ENCODE measurements at places on chromosomes 16 and 17.

- no peak for DNase-seq
Measured at GRCh38 chr17:17628388-17629008, 37.0 kb upstream of the PEMT start.

GRCh38 chr16:30131869-30132475 lies 9.0 kb upstream of the MAPK3 start:
- DNase-seq, result no peak

- DNase-seq, result peak; percentile 75
Measured at GRCh38 chr17:67475161-67475937, 98.3 kb downstream of the PITPNC1 start.

DNA sequence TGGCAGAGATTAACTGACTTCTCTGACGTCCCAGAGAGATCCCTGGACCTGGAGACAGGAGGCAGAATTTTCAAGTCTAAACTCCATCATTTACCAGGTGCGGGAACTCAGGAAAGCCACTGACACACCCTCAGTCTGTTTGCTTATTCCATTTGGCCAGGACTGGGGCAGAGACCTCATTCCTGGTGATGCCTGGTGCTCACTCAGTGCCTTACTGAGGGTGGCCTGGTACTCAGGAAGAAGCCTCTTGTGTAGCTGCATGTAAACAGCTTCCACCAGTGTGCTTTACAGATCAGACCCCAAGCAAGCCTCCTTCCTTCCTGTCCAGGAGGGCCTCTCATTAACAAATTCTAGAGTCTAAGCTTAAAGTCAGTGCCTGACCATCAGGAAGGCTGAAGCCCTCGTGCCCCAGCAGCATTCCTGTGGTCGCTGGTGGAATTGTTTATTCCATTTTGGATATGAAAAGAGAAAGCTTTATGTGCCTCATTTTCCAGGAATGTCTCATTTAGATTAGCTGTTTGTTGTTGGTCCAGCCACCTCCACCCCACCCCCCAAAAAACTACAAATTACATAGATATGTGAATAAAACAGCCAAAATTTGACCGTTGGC lies 236.1 kb upstream of the CDH5 start:
- DNase-seq, result no peak

DNA sequence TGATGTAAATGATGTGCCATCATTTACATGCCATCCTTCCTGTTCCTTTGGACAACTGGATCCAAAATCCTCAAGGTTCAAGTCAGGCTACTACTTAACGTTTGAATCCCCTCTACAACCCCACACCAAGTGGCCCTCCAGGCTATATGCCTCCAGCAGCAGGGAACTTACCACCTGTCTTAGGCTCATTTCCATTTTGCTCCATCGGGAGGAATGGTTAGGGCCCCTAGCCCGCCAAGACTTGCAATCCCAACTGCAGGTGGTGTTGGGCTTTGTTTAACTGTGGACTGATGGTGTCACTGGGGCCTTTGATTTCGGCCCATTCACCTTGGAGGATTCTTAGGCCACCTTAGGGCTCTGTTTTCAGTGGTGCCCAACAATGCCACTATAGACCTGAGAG lies 9.7 kb downstream of the HNF1B start:
- no peak for DNase-seq

GRCh38 chr17:37037590-37038155 lies 88.9 kb downstream of the AATF start:
- no peak for DNase-seq

DNA sequence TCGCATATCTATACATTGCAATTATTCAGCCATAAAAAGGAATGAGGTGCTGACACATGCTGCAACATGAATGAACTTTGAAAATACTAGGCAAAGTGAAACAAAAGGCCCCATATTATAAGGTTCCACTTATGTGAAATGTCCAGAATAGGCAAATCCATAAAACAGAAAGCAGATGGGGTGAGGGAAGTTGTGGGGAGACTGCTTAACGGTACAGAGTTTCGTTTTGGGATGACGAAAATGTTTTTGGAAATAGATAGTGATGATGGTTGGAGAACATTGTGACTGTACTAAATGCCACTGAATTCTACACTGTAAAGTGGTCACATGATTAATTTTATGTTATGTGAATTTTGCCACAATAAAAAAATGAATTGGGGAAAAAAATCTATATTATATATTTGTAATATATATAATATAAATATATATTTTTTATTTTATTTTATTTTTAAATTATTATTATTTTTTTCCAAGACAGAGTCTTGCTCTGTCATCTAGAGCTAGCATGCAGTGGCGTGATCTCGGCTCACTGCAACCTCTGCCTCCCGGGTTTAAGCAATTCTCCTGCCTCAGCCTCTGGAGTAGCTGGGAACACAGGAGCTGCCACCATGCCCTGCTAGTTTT lies 4.2 kb upstream of the GNA13 start:
- no peak for DNase-seq

DNA sequence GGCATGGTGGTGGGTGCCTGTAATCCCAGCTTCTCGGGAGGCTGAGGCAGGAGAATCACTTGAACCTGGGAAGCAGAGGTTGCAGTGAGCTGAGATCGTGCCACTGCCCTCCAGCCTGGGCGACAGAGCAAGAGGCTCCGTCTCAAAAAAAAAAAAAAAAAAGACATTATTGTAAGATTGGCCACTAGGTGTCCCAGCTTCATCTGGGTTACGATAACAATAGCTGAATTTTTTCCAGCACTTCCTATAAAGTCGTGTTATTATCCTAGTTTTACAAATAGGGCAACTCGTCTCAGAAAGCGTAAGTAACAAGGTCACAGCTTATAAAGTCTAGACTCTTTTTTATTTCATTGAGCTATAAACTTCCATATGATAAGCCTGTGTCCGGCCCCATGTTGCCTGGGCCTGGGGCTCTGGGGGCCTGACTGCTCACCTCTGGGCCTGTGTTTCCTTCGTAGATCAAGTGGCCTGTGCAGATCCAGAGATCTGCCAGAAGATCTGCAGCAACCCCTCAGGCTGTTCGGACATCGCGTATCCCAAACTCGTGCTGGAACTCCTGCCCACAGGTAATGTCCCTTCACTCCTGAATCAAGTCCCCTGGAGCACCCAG lies 60.5 kb downstream of the SLC5A11 start:
- DNase-seq, result no peak

DNA sequence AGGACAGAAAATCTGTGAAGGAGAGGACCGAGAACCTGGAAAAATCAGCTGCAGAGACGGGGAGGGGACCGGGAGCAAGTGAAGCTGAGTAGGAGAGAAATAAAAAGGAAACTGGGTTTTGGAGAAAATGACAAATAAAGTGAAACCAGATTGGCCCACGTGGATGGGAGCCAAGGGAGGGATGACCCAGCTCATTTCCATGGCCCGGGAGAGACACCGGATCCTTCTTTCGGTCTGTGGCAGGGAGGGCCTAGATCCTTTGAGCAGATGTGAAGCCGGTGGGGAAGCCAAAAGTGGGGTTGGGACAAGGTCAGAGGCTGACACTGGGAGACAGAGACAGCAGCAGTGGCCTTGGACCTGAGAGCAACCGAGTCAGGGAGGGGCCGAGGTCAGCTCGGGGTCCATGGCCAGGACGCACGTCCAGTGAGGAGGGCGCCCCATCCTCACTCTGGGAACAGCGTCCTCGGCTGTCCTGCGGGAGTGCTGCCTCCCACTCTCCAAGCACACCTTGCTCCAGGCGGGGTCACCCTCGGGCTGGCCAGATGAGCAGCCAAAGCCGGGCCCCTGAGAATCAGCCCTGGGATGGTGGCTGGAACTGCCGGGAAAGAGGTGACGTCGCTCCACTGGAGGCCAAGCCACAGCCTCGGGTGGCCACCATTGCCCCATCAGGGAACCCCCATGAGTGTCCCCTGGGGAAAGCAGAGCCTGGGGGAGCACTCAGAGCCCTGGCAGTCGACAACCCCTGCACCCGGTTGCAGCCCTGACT lies 50.8 kb upstream of the CDR2 start:
- no peak for DNase-seq

DNA sequence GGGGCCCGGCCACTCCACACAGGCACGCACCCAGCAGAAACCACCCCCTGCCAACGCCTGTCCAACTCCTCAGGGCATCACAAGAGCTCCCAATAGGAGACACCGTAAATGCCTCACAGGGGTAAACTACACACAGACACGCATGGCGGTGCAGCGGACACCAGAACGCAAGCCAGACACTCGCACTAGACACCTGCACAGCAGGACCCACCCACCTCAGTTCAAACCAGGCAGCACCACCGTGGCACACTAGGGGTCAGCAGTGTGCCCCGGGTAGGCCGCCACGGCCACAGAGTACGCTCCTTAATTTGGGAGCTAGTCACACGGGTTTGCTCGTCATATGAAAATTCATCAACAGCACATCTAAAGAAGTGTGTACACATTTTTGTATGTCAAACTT lies 3.4 kb downstream of the SLC38A10 start:
- DNase-seq, result peak; percentile 54

DNA sequence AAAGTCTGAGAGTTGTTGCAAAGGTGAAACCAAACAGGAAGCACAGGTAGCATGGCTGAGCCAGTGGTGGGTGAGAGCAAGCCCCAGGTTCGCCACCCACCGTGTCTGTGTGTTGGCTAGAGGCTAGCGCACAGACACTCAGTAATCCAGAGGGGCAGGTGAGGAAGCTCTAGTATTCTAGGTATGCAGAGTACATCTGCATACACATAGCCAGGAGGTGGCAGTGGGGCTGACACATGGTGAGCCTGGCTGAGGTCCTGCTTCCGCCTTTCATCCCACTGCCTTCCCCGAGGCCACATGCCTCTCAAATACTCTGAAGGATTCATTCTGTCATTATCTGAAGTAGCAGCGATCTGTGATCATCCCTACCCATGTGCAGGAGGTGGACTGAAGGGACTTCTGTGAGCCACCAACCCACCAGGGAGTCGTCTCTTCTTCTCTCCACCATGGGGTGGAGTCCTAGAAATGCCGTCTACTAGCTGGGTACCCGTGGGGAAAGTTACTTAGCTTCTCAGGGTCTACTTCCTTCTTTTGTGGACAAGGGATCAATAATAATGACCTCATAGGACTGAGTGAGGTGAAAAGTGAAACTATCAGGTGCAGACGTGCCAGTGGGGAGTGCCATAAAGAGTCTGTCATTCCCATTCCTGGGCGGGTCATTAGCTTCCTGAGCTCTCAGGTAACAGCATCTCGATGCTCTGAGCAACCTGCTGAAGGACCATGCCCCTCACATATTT lies 36.0 kb upstream of the ICAM2 start:
- no peak for DNase-seq

DNA sequence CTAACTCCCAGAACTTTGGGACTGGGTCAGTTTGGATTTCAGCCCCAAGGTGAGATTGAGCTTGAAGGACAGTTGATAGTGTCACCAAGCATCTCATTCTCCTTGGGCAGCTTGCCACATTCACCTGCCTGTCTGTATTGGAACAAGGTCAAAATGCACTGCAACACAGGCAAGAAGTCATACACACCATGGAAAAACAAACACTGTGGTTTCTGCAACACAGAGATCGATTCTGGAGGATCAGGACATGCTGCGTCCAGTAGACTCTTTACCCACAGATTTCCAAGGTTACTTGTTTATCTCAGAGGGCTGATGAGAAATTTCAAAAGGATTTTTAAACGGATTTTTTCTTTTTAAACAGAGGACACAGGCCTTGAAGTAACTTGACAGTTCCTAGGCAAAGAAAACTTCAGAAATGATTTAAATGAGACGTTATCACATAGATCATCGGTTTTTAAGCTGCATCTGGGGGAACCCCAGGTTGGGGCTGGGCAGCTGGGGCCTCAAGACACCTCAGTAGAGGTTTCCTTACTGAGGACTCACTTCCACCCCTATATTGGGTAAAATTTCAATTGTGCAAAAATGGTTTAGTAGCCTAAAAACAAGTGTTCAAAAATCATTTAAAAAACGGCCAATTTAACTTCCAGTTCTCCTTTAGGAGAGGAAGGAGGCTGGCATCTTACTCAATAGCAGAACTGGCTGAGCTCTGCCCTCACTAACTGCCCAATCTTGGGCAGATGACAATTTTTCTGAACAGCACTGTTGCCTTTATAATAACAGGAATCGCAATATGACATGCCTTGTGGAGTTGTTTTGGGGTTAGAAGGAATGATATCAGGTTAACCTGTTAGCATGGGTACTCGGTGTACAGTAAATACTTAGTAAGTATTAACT lies 299.3 kb downstream of the XYLT1 start:
- no peak for DNase-seq

GRCh38 chr16:6009151-6009550 lies 911.6 kb upstream of the EEF2KMT start:
- no peak for DNase-seq

GRCh38 chr17:81064678-81065475 lies 29.9 kb downstream of the BAIAP2 start:
- DNase-seq, result no peak

- no peak for DNase-seq
Measured at GRCh38 chr16:30699615-30700099, 686 bp downstream of the SRCAP start.

DNA sequence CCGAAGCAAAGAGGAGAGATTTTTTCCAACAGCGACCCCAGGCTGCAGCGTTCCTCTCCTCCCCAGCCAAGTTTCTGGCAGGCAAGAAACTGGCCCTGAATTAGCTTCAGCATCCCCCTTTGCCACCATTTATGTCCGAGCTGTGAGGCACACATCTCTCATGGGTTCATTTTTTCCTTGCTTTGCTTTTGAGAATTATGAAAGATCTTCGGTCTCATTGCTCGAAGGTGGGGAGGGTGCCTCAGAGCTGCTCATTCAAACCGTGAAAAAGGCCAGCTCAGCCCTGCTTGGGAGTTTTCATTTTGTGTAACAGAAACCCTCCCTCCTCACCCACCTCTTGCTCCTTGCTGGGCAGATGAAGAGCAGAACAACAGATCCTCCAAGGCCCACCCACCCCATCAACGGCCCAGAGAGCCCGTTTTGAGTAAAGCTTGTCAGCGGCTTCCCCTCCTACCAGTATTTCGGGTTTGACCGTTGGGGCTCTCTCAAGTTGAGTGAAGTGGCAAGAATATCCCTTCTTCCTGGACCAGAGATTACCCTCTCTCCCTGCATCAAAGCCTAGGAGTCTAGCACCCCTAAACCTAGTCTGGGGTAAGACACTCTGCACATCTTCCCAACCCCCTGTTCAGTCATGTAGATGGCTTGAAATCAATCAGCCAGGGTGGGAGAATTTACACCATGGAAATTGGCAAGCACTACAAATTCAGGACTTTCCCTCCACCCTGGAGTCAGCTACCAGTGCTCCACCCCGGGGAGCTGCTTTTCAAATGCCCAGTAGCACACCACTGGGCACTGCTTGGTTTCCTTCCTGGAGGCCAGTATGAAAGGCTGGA lies 1.8 kb downstream of the CCR7 start:
- no peak for DNase-seq

GRCh38 chr17:3222505-3222904 lies 15.0 kb downstream of the OR1A1 start:
- DNase-seq, result no peak

DNA sequence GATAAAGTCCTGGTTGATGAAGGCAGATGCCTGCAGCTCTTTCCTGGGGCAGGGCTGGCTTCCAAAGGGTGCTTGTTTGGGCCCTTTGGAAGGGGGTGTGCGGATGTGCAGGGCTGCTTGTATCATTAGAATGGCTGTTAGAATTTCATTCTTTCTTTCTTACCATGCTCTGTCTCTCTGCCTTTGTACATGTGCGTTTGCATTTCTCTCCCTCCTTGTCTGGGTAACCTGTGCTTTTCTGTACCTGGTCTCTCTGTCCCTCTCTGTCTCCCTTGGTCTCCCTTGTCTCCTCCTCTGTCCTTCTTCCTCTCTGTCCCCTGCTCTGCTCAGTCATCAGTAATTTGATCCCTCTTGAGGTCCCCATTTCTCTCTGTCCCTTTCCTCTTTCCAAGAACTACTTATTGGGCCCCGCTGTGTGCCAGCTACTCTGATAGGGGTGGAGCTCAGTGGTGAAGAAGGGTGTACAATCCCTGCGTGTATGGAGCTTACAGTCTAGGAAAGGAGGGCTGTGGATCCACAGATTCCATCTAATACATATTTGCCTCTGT lies 69.3 kb downstream of the PLCG2 start:
- DNase-seq, result no peak
